ENCODE measurements at places on chromosomes 2 and 18. TPM values are rescaled to one million over a fixed set of nuclear protein-coding genes. Genes with fewer than 3 reads are reported as not detected.

- no peak for DNase-seq
These were observed 6.4 kb upstream of the FHL2 start for GRCh38 chr2:105405291-105405690.

GRCh38 chr2:229422063-229422462 lies 151.0 kb upstream of the PID1 start:
- no peak for DNase-seq

GRCh38 chr18:44450226-44450625 lies 230.5 kb upstream of the SETBP1 start:
- DNase-seq, result no peak

GRCh38 chr2:49616800-49617199 lies 462.5 kb upstream of the FSHR start:
- DNase-seq, result no peak

ADRA2B gene
- total RNA-seq, result 0.76 TPM

DNA sequence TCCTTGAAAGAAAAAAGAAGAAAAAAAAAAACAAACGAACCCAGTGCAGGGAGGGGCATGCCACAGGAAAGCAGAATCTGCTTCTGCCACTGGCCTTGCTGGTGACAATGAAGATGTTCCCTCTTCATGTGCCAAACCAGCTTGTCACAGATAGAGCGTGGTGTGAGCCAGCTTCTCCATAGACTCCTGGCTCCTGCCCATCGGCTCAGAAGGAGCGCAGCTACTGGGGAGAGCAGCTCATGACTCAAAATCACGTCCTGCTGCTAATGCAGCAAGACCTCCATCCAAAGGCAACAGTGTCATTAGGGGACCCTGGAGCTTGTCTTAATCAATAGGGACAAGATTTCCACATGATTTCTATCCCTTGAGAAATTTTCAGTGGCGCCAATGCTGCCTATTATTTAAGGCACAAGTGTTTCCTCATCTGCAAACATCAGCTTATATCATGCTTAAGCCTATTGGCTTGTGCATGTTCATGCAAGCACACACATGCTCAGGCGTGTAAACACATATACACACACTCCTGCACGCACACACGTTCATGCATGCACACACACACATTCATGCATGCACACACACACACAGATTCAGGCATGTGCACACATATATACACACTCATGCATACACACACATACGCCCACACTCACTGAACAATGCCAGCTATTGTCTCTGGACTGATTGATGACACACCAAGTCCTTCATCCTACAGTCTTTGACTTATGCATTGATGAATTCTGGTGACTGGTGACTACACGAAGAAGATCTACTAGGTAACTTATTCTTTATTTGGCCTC lies 682.0 kb upstream of the ID2 start:
- no peak for DNase-seq

DNA sequence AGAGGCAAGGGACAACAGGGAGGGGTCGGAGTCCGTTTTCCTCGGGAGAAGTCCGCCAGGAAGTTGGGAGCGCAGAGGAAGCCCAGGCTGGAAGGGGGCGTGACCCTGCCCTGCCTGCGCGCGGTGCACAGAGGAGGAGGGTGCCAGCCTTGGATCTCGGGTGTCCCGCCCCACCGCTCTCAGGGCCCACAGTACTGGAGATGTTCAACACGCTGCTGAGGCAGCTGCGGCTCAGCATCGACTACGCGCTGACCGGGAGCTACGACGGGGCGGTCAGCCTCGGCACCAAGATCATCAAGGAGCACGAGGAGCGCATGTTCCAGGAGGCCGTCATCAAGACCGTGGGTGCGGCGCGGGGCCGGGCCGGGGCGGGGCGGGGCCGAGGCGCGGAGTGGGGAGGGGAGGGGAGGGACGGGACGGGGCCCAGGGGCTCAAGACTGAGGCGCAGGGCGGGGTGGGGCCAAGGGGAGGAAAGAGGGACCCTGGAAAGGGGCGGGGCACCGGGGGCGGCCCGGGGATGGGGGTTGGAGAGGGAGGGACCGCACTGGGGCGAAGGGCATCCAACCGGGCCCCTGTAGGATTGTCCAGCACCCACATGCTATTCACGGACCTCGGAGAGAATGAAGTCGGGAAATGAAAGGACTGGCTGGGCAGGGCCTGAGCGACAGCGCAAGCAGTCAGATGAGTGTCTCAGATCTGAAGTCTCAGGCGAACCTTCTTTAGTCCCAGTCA lies 36.6 kb downstream of the POMC start:
- no peak for DNase-seq

GRCh38 chr2:163200741-163201140 lies 362.2 kb upstream of the KCNH7 start:
- DNase-seq, result no peak

GRCh38 chr2:136114382-136114781 lies 3.6 kb downstream of the CXCR4 start:
- DNase-seq, result peak; percentile 39

DNA sequence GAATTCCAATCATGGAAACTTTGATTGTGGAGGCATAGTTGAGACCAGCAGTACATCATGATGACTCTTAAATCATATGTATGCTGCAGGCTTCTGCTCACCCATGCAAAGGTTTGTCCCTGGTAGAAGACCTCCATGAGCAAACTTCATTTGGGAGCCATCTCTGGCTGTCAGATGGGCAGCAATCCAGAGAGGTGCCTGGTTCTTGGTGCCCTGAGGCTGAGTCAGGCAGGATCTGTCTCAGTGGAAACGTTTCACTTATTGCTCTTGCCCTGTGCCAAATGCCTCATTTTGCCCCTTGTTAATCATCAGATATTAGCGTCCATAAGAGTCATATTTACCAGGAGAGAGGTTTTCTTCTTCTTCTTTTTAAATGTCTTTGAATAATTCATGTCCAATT lies 151.5 kb upstream of the CELF4 start:
- no peak for DNase-seq

DNA sequence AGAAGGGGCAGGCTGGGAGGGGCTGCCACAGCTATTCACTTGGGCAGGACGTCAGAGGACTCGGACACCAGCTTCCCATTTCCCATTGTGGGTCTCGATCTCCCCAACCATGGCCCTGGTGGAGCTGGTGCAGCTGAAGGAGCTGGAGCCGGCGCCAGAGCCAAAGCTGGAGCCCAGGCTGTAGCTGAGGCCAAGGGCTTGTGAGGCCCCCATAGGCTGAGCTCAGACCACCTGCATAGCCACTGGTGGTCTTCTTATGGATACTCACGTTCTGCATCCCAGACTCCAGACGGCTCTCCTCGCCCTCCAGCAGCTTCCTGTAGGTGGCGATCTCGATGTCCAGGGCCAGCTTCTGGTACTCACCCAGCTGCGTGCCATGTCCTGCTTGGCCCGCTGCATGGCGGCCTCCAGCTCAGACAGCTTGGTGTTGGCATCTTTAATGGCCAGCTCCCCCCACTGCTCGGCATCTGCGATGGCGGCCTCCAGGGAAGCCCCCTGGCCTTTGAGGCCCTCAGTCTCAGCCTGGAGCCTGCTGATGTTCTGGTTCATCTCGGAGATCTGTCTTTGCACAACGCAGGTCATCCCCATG lies 6.0 kb upstream of the CDK5R2 start:
- no peak for DNase-seq

Measured in naive thymus-derived CD4-positive, alpha-beta T cell (primary cell).